ENCODE measurements at places on chromosomes 6 and 20.

DNA sequence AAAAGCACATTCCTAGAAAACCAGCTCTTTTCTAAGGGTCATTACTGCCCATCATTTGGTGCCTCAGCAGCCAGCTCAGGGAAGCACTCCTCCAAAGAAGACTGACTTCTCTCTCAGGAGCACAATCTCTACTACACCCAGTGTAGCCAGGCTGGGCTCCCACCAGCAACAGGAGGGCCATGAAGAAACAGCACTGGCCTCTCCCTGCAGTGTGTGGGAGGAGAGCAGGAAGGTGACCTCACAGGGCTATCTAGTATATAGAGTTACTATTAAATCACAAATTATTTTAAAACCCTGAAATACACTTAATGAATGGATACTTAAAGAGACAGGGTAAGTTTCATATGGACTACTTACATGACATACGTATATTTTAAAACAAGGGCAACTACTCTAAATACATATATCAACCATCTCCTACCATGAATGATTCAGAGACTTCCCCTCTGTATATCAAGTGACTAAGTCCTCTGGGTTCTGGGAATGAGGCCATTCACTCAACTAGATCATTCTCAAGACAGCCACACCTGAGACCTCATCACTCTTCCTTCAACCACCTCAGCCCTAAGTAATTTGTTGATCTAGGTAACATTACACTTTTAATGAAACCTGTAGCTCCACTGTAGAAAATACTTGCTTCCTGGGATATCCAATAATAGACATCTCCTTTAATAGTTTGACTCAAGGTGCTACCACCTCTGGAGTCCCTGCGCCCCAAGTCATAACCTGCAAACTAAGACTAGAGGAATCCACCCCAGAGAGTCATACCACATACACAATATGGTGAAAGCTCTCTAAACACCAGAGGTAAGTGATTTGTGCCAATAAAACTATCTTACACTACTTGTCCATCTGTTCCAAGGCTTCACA is 25.2 kb downstream of the TBX18 start:
- peak; percentile 32 for ATAC-seq
- no peaks in the 10 kb centered on the region for H3K36me3 ChIP-seq
- no peaks in the 10 kb centered on the region for H3K27me3 ChIP-seq

DNA sequence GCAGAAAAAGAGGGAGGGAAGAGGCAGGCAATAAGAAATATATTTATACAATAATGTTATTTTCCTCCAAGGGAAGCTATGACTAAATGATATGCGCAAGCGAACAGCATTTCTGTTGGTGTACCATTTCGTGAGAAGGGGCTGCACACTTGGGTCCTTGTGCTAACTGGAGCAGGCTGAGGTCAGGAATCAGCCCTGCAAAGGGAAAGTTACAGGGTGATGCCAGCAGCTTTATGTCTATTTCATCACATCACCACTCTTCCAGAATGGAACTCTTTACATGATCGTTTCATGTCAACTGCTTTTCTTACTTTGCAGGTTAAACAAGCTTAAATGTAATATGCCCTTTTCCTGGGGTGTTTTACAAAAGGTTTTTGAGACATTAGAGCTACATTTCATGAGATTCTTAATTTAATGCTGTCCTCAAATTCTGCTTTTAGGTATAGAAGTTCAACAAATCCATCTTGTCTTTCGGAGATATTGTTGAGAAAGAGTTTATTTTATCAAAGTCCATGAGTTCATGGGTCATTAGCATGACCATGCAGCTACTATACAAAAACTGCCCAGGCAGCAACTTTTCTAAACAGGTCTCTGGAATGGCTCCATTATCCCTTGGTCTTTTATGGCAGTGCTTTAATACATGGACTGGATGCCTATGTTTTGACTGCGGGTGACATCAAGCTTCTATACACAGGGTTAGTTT is 443.8 kb downstream of the TENT5A start:
- no peak for ATAC-seq
- H3K27me3 ChIP-seq: no peaks in the 10 kb centered on the region
- H3K27ac ChIP-seq: no peak overlapping the region
- H3K4me3 ChIP-seq: no peak overlapping the region

GRCh38 chr6:14966906-14967711 is 278.8 kb upstream of the JARID2 start:
- no peak overlapping the region for H3K4me3 ChIP-seq
- H3K4me1 ChIP-seq: no peaks in the 10 kb centered on the region
- no peak overlapping the region for H3K27ac ChIP-seq
- H3K36me3 ChIP-seq: no peaks in the 10 kb centered on the region

GRCh38 chr20:31801508-31801907 is 17.6 kb upstream of the MYLK2 start:
- H3K27ac ChIP-seq: no peak overlapping the region
- no peaks in the 10 kb centered on the region for H3K27me3 ChIP-seq
- peaks cover 5% of the 10 kb centered on the region for H3K4me1 ChIP-seq
- no peak for ATAC-seq
- no peaks in the 10 kb centered on the region for H3K36me3 ChIP-seq

- H3K27ac ChIP-seq: no peak overlapping the region
- H3K27me3 ChIP-seq: no peaks in the 10 kb centered on the region
- ATAC-seq: no peak
- no peaks in the 10 kb centered on the region for H3K36me3 ChIP-seq
- H3K4me1 ChIP-seq: peaks cover 17% of the 10 kb centered on the region
- H3K4me3 ChIP-seq: no peak overlapping the region
These were observed 23.3 kb downstream of the PXT1 start for GRCh38 chr6:36419310-36419709.

GRCh38 chr20:32796981-32797451 is 22.7 kb upstream of the MAPRE1 start:
- ATAC-seq: no peak
- no peaks in the 10 kb centered on the region for H3K36me3 ChIP-seq
- peaks cover 6% of the 10 kb centered on the region for H3K4me1 ChIP-seq

Data from stimulated activated memory B cell treated with anti-CD40 and anti-IgM and Interleukin-4, amounts not matched to agents 10 μg/mL and 1 μg/mL and 100 μg/mL, for 72 hours (primary cell).